ENCODE measurements at places on chromosomes 4 and X.

DNA sequence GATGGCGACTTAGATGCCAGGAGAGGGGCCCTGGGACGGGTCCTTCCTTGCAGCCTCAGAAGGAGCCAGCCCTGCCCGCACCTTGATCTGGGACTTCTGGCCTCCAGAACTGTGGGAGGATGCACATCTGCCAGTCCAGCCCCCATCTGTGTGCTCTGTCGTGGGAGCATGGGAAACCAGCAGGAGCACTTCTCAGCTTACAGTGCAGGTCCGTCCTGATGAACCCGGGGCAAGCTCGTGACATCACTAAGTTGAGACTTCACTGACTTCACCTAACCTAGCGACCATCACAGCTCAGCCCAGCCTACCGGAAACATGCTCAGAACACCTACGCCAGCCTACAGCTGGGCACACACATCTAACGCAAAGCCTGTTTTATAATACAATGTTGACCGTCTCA lies 38.1 kb downstream of the ABLIM2 start:
- DNase-seq, result no peak

DNA sequence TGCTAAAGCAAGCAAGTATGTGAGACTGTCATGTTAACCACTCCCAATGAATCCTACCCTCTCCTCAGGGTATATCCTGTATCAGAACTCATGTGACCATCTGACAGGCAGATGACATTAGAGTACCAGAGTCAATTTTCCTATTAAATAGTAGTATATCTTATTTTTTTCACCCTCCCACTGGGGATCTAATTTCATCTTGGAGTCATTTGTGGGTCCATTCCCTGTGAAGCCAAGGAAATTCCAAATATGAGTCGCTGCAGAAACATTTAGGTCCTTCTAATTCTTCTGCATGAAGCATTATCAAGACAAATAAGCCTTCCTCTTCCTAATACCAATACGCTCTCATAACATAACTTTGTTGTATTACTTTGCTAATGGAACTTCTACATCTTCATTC lies 52.2 kb upstream of the BLTP1 start:
- DNase-seq, result no peak

DNA sequence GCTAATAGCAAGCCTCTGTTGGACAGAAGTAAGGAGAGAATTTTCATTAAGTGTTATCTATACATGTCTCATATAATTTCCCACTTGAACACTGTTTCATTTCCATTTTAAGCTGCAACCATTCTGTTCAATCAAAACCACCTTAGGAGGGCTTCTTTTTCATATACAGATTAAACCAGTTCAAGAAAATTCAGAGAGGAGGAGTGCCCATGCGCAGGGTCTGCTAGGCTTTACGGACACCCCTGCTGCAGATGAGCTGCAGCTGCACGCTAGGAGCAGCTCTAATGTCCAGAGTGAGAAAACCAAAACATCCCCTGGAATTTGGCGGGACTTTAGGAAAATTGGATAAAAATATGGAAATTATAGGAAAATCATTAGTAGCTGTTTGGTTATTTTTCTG lies 541.0 kb downstream of the SPRY1 start:
- no peak for DNase-seq

GRCh38 chr4:3703677-3704521 lies 62.3 kb upstream of the ADRA2C start:
- DNase-seq, result no peak

GRCh38 chrX:3346501-3347259 lies at the start of gene MXRA5:
Gene MXRA5 (minus strand): TSS chrX:3346652. CDS start chrX:3343833, 2,819 bp downstream.
- DNase-seq, result no peak

GRCh38 chrX:5976332-5976731 lies 252.3 kb downstream of the NLGN4X start:
- DNase-seq, result peak; percentile 61

- DNase-seq, result peak; percentile 63
These were observed 1.9 kb upstream of the PLRG1 start for GRCh38 chr4:154551872-154552686.

DNA sequence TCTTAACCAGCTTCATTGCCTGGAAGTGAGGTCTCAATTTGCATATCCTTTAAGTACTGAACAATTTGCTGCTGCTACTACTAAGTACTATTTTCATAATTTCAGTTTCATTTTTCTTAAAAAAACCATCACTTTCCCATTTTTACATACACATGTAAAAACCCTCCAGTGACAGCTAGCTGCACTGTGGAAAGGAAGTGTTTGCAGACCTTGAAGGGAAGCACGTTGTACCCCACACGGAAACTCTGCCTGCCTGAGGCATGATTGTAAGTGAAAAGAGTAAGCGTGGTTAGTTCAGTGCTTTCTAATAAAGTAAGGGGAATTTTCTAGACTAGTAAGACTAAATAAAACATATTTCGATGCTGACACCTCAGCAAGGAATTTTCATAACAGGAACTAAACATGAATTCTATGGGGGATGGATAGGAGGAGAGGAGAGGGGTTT lies 103.6 kb downstream of the RAPGEF2 start:
- DNase-seq, result no peak

DNA sequence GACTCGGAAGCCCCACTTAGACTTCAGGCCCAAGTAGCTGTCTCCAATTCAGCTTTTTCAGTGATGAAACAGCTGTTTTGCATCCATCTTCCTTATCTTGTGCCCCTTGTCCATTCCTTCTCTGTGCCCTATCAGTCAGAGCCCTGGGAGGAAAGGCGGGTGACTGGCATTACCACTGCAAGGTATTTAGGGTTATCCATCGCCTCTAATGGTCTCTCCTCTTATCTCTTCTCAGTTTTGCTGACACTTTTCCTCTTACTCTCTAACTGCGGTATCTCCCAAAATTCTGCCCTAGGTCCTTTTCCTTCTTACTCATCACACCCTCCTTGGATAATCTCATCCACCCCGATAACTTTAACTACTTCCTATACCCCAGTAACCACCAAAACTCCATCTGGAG lies 13.7 kb downstream of the GAB3 start:
- DNase-seq, result no peak

GRCh38 chr4:681736-682451 lies 7.1 kb downstream of the SLC49A3 start:
- DNase-seq, result no peak
